Aorta (tissue), 5 donors: ENCODE measurements at places on chromosomes 6 and 20.

GRCh38 chr20:32541323-32542258 lies 43.5 kb downstream of the NOL4L start:
- no peak for DNase-seq

DNA sequence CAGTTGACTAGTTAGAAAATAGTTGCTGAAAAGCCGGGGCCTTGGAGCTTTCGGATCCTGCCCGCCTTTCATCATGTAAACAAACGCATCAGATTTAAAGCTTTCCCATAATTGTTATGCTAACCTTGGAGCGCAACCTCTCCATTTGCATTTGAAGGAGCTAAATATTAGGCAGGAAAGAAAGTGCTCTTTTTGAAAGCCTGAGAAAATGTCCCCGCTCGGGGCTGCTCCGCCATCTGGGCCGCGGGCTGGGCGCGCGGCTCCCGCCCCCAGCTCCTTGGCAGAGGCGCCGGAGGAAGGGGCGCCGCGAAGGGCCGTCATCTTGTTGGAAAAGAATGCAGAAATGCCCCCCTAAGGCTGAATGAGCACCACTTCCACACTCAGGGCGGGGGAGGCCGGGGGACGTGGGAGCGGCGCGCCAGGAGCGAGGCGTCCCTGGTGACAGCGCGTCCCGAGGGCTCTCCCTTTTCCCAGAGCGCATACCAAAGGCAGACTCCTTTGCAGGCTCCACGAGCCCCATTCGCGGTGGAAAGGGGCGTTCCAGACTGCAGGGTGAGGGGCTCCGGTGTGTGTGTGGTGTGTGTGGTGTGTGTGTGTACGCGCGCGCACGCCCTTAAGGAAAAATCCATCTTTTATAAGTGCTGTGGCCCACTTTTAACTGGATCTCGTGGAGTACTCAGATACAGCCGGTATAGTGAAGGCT lies 145.6 kb upstream of the ID4 start:
- peak; percentile 76 for DNase-seq

DNA sequence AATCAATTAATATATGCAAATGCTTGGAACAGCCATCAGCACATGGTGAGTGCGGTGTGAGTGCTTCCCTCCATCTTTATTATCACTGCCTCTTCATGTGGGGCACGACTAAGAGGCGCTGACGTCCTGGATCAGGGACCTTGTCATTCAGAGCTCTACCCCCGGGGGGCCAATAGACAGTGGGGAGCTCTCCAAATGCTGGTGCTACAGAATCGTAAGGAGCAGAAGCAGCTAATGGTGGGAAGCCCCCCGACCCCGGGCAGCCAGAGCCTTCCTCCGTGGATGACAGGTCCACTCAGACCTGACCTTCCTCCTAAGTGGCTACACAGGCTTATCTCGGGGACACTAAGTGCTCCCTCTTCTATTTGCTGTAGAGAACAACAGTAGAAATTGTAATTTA lies 257.5 kb upstream of the PMEPA1 start:
- DNase-seq = no peak

DNA sequence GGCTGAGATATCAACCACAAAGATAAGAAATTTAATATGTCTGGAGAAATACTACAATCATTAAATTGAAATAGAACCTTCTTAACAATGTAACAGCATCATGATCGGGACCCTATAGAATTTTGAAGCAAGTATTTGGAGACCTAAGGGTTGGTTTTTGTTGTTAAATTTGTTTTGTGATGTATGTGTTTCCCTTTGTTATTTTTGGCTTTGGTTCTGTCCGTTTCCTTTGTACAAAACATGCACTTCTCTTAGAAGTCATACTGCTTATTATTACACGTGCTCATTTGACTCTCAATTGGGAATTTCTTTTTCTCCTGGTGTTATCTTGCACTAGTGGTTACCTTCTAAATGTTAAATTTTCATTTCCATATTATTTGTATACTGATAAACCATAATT lies 4.0 kb upstream of the PLN start:
- no peak for DNase-seq

DNA sequence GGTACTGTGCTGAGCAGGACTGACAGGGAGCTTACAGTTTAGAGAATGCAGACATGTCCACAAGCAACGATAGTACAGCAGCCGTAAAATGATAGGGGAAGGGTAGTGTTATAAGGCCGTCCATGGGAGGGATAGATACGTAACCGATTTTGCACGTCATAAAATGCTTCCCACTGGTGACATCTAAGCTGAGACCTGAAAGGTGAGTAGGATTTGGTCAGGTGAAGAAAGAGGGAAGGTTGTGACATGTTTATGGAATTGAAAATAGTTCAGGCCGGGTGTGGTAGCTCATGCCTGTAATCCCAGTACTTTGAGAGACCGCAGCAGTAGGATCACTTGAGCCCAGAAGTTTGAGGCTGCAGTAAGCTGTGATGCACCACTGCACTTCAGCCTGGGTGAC lies 25.6 kb downstream of the SNX9 start:
- DNase-seq = no peak

- no peak for DNase-seq
These were observed 15.8 kb downstream of the SNX9 start for GRCh38 chr6:157838718-157839430.

DNA sequence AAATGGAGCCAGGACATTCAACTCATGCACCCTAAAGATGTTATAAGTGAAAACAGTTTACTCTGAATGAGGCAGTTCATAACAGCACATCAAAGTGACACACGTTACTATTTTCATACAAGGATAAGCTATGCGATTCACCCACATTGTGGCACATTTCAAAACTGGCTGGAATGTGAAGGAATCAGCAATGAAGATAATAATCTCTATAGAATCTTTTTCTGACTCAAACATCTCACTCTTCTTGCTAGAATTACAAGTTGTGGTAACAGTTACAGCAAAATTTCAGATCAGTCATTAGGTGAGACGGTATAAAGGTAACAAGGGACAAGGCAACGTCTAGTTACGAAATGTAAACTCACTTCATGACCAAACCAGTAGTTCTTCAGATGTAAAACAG lies 17.5 kb downstream of the TMEM244 start:
- DNase-seq = no peak

GRCh38 chr6:142913511-142914047 lies 31.4 kb downstream of the HIVEP2 start:
- DNase-seq = no peak

GRCh38 chr20:35561671-35562070 lies 19.8 kb downstream of the ERGIC3 start:
- DNase-seq = peak; percentile 9

GRCh38 chr6:169163411-169163901 lies 90.2 kb downstream of the THBS2 start:
- DNase-seq = peak; percentile 43

DNA sequence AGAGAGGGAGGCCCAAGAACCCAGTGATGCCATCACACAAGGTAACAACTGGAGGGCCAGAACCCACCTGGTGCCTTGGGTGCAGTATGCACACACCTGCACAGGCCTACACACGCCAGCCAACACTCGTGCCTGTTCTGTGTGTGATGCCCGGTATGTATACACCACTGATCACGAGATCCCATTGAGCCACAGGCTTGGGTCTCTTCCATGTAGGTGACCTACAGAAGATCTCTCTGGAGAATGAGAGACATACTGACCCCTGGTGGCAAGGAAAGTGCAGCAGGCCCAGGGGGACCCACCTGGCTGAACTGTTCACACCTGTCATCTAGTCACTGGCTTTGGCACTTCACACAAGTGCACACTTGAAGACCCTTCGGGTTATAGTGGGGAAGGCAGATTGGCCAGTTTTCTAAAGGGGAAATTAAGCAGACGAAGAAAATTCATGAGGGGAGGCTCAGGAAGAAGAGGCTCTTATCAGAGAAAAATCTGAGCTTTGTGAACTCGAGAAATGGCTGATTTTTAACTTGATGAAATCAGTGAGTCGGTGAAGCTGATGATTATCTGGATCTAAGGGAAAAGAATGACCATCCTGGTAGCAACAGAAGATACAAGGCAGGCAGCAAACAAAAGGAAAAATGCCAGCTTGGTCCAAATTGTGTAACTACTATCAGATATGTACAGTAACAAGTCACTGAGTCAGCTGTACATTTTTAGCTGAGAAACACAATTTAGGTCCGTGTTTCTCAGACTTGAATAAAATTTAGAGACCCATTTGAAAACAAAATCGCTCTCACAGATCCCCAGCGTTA lies 69.1 kb upstream of the PBOV1 start:
- no peak for DNase-seq

DNA sequence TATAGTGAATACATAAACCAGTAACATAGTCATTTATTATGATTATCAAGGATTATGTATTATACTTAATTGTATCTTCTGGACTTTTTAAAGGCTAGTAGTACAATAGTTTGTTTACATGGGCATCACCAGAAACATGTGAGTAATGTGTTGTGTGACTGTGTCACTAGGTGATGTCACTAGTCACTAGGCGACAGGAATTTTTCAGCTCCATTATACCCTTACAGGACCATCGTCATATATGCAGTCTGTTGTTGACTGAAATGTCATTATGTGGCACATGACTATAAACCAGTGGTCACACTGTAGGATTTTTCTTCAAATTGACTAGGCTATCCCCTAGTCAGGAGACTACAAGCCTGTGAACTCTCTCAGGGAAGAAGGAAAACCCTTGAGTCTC lies 86.5 kb upstream of the CENPW start:
- DNase-seq = no peak

DNA sequence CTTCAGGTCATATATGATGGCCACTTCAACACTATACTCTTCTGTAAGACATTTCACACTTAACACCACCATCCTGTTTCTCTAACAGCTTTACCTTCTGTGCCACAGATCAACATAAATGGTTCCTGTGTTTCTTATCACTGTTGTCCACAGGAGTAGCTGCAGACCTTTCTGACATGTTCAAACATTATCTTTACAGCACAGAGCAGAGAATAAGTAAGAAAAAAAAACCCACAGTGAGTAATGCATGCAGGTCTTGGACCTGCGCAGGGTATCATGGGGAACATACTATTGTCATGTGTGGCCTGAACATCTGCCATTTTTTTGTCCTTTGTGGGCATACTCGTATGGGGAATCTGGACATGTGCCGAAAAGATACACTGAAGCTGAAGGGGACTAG lies 161.9 kb downstream of the KIF16B start:
- no peak for DNase-seq

- DNase-seq = peak; percentile 83
These were observed 476 bp downstream of the IGF2R start for GRCh38 chr6:159969204-159969912.

DNA sequence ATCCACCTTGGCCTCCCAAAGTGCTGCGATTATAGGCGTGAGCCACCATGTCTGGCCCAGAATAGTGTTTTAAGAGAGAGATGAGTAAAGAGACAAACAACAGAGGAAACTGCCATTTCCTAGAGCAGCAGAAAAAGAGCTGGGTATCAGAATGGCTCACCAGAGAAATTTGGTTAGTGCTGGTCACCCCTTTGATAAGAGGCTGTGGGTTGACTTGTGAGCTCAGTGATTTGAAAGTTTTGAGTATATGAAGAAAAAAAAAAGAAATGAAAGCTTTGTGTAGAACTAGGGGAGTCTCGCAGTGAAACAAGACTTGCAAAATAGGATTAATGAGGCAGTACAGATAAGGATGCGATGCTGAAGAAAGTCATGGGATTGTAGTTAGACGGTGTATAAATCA lies 29.6 kb downstream of the MGME1 start:
- no peak for DNase-seq

GRCh38 chr20:57460781-57461465 lies 64.0 kb downstream of the CTCFL start:
- no peak for DNase-seq

- no peak for DNase-seq
These were observed 49.9 kb upstream of the CD83 start for GRCh38 chr6:14067656-14068055.

- no peak for DNase-seq
These were observed 71.2 kb downstream of the SAMD5 start for GRCh38 chr6:147579667-147580066.

GRCh38 chr6:15132854-15133670 lies 112.8 kb upstream of the JARID2 start:
- no peak for DNase-seq
